Cardiac muscle cell (in vitro differentiated cells and primary cell): ENCODE measurements at places on chromosomes 6 and 20.

DNA sequence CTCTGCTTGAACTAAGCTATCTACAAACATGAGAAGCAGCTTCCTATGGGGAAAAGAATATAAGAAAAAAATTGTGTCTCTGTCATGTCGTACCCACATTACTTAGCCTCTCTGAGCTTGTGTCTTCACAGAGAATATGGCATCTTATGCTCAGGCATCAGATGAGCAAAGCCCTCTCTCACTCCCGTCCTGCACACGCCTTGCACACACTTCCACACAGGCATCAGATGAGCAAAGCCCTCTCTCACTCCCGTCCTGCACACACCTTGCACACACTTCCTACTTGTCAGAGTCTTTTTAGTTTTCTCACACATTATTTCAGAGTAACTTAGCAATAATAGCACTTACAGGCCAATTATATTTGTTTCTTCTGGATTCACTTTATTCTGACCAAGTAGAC lies 79.0 kb upstream of the DUSP22 start:
- no peak for DNase-seq

DNA sequence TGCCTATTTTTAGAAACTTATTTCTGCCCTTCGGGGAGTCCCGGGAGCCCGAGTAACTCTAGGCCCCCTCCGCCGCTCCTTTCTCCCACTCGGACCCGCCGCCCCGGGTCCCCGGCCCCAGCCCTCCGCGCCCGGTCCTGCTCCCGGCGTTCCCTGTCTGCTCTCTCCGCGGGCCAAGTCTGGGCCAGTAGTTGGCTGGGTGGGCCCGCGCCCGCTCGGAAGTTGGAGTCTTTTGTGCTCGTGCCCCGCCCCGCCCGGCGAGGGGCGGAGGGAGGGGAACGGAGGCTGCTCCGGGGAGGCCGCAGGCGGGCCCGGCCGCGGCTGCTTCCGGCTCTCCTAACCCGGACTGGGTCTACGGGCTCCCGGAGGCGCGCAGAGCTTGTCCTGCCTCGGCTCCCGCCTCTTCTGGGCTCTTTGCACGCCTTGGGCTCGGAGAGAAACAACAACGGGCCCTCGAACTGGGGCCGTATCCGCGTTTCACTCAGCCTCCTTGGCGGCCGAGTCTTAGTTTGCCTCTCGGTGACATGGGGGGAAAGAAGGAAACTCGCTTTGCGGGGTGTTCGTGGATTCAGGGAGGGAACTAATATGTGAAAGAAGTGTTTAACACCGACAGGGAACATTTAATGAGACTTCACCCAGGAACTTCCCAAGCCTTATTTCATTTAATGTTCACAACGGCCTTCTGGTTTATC lies 657 bp downstream of the RALY start:
- DNase-seq, result peak; percentile 88

DNA sequence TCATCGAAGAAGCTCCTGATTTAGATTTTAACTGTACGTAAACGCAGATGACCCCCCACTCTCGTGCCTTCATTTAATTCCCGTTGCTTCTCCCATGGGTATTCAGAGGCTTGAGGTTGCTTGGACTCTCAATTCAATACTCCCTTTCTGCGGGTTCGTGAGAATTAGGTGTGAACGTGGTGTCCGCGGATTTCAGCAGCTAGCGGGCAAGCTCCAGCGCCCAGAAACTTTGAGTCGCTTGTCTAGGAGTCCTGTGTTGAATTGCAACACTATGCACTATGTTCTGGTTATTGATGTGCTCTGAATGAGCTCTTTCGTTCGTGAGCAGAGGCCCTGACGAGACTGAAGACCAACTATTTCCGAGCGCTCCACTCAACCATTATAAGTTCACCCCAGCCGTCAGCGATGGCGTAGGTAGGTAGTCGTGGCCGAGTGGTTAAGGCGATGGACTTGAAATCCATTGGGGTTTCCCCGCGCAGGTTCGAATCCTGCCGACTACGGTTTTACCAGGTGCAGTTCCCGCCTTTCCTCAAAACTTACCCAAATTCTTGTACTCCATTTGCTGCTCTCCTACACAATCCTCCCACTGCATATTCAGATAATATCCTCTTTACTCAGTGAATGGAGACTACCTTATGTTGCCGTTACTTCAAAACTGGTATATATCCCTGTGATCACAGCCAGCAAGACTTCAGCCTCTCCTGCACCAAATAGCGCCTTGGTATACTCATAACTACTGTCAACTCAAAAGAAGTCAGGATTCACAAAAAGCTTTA lies 72.6 kb upstream of the ZNF184 start:
- peak; percentile 66 for DNase-seq

- DNase-seq, result no peak
These were observed 162.8 kb downstream of the PTPRK start for GRCh38 chr6:128357392-128358130.

- DNase-seq, result no peak
These were observed 26.9 kb downstream of the CDH26 start for GRCh38 chr20:59985164-59985563.

DNA sequence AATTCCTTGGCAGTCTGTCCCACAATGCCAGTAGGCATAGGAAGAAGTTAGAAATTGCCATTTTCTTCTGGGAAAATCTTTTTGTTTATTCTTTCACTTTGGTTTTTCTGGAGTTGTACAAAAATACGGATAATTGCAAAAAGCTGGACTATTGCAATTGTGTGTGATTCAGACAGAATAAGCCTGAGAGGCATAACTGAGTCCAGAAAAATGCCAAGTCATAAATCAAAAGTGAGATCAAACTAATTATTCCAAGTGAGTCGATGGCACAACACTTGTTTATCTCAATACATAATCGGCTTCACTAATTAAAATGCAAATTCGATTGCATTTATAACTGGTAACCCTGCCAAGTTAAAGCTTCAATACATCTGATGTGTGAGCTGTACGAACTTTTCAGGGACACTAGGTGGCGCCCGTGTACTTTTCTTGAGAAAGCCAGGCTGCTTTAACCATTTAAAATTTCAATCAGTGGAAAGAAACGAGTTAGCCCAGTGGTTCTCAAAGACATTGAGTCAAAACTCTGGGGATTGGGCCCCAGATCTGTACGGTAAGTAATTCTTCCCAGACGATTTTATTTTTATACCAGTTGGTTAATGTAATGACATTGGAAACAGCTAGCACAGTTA lies 102.6 kb downstream of the LAMP5 start:
- DNase-seq, result peak; percentile 75

DNA sequence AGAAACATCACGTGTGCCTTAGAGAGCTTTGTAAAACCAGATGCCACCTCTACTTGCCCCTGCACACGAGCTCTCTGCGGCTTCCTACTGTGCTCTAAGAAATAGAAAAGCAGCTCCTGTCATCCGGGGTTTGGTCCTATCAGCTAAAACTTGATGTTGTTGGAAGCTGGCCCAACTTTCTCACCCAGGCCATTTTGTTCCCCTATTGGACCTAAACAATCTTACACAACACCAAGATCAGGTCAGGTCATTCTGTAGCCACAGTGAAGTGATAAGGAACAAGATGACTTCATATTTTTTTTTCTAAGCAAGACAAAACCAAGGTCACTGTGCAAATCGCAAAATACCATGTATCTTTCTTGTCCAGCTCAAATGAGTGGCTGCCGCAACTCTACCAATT lies 486.0 kb downstream of the PTPRT start:
- no peak for DNase-seq

- DNase-seq, result peak; percentile 63
These were observed 302.0 kb downstream of the ALDH8A1 start for GRCh38 chr6:134647861-134648260.

GRCh38 chr20:25297141-25297905 lies 49.4 kb downstream of the PYGB start:
- no peak for DNase-seq

GRCh38 chr6:151313066-151313491 lies 73.3 kb downstream of the AKAP12 start:
- peak; percentile 36 for DNase-seq

DNA sequence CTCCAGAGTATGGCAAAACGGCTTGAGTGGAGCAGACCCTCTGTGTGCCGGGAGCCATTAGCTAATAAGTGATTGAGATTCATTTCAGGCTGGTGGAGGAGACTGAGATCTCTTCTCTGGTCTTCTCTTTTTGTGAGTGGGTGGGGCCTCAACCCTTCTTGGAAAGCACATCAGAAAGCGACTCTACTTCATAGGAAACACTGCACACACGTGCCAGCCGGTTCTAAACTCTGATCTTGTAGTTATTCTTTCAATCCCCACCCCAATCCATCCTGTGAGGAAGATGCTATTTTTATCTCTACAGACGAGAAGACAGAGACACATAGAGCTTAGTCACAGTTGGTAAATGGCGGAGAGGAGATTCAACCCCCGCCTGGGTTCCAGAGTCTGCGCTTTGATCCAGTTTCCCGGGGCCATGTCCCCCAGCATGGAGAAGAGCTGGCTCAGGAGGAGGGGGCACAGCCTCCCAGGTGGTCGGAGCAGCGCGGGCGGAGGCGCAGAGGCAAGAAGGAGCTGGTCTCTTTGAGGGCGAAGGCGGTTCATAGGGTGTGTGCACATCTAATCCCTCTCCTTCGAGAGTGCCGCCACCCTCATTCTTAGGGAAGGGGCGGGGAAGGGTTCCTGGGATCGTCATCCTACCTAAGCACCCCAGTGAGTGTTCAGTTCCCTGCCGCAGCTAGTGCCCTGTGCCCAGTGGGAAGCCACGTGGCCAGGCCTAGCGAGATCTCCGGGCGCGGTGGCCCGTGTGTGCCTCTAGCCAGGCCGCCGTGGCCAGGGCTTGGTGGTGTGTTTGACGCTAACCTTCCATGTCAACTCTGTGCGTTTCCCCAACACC lies 49.0 kb upstream of the TAGAP start:
- no peak for DNase-seq

DNA sequence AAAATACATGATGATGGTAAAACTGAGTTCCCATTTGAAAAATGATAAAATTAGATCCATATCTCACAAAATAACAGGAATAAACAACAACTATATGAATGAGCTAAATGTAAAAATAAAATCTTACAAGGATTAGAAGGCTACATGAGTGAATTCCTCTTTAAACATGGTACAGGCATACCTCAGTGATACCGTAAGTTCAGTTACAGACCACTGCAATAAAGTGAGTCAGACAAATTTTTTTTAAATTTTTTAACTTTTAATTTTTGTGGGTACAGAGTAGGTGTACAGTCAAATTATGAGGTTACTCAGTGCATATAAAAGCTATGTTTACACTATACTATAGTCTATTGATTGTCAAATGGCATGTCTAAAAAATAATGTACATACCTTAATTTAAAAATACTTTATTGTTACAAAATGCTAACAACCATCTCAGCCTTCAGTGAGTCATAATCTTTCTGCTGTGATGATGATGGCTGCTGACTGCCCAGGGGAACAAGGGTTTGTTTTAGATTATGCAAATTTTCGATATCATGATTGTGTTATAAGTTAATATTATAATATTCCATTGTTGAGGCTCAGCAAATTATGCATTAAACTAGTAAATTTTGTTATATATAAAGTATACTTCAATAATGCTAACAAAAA lies 222.8 kb upstream of the RUNX2 start:
- no peak for DNase-seq

GRCh38 chr6:8315154-8315553 lies 120.2 kb downstream of the SLC35B3 start:
- DNase-seq, result no peak

DNA sequence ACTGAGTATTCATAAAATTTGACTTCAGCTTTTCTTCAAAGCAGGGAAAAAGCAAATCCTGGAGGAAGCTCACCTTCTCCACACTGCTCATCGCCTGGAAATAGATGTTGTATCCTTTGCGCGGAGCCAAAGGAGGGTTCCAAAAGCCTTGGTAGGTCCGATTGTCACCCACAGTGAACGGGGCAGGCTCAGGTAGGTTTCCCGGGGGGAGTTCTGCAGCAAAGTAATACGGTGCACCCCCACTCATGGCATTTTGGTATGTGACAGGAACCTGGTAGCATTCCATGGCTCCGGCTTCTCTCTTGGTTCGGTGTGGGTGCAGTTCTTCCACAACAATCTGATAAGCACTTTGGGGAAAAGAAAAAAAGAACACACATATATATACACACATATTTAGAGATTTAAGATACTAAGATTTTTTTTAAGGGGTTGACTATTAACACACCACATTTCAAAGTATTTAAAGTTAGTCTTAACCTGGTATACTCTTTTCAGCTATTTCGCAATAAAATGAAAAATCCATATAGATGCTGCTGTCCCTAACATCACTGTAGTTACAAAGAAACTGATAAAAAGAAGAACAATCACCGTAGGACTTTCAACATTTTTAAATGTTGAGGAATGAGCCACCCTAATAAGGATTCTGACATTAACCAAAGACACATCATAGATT lies 166.7 kb upstream of the THEMIS start:
- no peak for DNase-seq

- peak; percentile 36 for DNase-seq
These were observed 731.4 kb upstream of the CITED2 start for GRCh38 chr6:140105857-140106256.

- DNase-seq, result no peak
These were observed 104.4 kb upstream of the BMP2 start for GRCh38 chr20:6663104-6663503.

- DNase-seq, result no peak
These were observed 12.7 kb downstream of the MYT1 start for GRCh38 chr20:64176971-64177370.

DNA sequence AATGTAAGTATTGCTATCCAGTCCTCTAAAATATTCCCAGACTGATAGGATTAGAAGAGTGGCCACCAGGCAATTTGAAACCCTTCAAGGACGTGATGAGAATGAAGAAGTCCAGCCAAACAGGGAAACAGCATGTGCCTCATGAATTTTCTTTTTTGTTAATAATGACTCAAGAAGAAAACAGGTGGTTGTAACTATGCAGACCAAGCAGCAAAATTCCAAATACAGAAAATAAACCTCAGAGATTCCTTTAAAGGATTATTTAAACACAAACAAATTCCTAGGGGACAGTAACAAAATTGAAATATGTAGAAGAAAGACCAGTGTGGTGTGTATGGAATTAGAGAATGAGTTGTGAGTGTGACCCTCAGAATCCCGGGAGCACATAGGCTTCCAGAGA lies 239.2 kb downstream of the KCNQ5 start:
- DNase-seq, result no peak

- DNase-seq, result no peak
These were observed 25.4 kb upstream of the DNAAF9 start for GRCh38 chr20:3432844-3433243.

DNA sequence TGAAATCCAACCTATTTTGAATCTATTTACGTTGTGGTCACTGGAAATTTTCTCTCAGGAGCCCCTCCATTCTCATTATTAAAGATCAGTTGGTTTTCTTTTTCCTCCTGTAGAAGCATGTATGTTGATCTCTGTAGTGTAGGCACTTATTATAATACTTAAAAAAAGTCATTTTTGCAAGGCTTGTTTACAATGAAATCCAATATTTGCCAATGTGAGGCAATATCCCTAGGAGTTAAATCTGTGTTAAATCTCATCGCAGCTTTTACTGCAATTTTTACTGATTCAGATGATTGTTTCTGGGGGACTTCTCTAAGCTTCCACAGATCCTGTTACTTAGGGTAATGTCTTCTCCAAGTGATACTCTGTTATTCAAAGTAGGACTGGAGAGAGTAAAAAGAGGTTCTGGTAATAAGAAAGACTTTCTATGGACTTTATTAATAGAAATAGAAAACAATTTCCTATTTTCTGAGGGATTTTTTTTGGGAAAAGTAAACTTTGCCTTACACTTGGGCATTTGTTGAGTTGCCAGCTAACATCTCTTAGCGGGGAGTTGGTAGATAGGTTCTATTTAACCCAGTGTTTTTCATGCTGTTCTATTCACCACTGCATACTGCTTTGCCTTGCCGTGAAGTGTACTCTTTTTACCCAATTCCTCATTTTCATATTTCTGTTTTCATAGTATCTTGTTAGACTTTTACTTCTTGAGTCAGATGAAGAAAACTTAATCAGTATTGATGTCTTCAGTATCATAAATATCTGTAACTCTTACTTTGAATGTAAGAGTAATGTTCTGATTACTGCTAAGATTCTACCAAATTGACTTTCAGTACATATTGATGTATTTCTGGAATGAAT lies 48.6 kb downstream of the CDKAL1 start:
- no peak for DNase-seq
